ENCODE measurements at places on chromosomes 5 and 9.

DNA sequence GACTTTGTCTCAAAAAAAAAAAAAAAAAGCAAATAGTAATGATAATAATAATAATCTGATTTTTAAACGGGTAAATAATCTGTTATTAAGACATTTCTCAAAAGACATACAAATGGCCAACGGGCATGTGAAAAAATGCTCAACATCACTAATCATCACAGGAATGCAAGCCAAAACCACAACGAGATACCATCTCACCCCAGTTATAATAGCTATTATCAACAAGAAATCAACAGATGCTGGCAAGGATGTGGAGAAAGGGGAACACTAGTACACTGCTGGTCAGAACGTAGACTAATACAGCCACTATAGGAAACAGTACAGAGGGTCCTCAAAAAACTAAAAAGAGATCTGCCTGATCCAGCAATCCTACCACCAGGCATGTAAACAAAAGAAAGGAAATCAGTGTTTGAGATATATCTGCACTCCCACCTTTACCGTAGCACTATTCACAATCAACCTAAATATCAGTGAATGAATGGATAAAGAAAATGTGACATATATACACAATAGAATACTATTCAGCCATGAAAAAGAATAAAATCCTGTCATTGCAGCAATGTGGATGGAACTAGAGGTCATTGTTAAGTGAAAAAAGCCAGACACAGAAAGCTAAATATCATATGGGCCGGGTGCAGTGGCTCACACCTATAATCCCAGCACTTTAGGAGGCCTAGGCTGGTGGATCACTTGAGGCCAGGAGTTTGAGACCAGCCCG lies 24.9 kb downstream of the VAV2 start:
- peak; percentile 67 for DNase-seq

DNA sequence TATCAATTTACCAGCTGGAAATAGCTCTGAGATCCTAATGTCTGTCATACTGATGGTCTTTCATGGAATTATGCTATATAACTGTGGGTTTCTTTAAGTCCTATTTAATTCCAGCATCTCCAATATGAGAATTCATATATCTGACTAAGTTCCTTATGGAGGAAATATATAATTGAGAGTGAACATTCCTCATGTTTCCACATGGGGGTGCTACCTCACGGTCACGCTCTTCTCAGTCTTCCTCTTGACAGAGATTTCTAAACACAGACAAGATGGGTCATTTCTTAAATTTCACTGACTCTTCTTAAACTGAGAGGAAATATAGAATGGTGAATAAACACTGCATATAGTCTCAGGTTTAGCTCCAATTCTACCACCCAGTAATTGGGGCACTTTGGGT lies 212.1 kb downstream of the SLF1 start:
- peak; percentile 14 for DNase-seq

DNA sequence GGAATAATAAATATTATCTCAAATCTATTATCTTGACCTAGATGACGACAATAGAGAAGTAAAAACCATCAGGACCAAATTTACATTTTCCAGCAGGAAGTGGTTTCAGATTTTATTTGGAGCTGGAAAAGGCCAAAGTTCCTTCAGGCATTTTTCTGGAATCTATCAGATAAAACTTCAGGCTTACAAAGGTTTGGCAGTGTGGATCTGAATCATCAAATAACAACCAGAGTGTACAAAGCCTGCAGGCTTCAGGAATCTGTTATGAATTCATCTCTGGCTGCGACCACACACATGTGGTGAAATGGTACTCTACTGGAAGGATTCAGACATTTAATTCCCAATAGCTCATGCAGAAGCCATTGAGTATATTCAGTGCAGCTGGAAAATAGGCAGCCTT lies 726.4 kb upstream of the GRAMD2B start:
- peak; percentile 91 for DNase-seq

GRCh38 chr9:93309889-93310425 lies 126.0 kb downstream of the WNK2 start:
- DNase-seq: no peak

DNA sequence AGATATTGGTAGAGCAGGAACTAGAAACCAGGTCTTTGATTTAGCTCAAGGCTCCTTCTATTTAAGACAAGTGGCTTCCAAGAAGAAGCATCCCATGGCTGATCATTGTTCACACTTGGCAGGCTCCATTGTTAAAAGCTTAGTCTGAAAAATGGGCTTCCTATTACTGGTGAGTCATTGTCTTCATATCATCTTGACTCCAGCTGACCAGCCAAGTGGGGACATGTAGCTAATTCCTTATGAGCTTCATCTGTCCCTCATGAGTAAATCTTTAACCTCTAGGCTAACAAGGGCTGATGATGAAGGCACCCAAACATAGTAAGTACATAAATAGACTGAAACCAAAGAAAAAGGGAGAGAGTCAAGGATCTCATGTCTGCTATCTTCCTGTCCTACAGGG lies 530.3 kb upstream of the KLF4 start:
- no peak for DNase-seq

All from foreskin melanocyte (primary cell).